ENCODE measurements at places on chromosomes 6 and 20.

GRCh38 chr20:63006540-63007359, at the start of gene BHLHE23:
Gene BHLHE23 (minus strand): TSS chr20:63006964. CDS start chr20:63006774, 190 bp downstream.
- DNase-seq, result no peak

DNA sequence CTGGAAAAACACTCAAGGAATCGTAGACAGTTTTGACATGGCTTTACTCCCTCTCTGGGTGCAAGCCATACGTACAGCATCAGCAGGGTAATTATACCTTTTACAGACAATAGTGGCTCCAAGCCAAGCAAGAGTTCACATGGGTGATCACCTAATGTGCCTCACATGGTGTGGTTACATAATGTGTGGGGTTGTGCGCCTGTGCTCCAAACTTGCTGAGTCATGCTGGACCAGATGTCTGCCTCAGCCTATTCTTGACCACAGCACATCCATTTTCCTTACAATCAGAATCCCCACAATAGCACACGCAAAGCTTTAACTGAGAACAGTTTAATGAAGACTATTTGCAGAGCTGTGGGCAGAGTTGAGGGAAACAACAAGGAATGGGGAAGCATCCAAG, 74.5 kb downstream of the ALDH8A1 start:
- DNase-seq, result peak; percentile 15

GRCh38 chr6:35079311-35080000, 61.7 kb downstream of the TCP11 start:
- DNase-seq, result no peak

DNA sequence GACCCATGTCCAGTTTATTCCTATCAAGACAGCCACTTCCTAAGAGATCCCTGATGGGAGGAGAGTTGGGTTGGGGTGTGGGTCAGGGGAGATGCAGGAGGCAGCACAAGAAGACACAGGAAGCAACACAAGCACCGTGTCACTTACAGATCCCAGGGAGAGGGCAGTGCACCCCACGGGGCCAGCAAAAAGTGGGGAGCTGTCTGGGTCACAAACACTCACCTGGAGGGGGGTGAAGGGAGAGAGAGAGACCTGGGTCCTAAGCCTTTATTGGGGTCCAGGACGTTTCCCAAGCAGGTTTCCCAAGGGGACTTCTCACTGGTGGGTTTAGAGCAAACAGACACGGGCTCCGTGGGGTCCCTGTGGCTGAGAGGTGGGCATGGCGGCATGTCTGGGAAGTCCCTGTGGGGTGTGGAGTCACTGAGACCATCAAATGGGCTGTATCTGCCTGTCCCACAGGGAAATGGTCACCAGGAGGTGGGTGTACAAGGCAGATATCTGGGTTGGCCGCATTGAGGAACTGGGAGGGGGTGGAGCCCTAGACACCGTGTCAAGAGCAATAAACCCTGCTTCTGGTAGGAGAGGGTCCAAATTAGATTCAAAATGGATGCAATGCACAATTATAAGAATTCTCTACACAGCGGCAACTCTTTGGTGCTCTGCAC, 1.6 kb upstream of the CD93 start:
- peak; percentile 87 for DNase-seq

GRCh38 chr6:111260570-111261298, 173.4 kb downstream of the SLC16A10 start:
- peak; percentile 31 for DNase-seq

GRCh38 chr20:41248368-41249024, 69.0 kb downstream of the ZHX3 start:
- DNase-seq, result no peak

GRCh38 chr6:68730291-68731054, 95.4 kb downstream of the ADGRB3 start:
- no peak for DNase-seq

DNA sequence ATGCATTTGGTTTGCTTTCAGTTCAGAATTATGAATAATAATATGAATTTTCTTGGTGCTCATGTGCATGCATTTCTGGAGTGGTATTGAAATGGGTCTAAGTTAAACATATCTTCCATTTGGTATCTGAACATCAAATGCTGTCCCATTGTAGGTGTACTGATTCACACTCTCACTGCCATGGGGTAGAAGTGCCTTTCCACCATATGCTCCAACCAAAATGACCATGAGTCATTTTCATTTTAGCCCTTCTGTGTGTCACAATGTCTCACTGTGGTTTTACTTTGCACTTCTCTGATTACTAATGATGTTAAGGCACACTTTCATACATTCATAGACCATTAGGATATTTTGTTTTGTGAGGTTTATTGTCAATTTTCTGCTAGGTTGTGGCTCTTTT, 211.9 kb downstream of the HAO1 start:
- no peak for DNase-seq

GRCh38 chr6:63730311-63730710, 94.7 kb downstream of the PHF3 start:
- no peak for DNase-seq

DNA sequence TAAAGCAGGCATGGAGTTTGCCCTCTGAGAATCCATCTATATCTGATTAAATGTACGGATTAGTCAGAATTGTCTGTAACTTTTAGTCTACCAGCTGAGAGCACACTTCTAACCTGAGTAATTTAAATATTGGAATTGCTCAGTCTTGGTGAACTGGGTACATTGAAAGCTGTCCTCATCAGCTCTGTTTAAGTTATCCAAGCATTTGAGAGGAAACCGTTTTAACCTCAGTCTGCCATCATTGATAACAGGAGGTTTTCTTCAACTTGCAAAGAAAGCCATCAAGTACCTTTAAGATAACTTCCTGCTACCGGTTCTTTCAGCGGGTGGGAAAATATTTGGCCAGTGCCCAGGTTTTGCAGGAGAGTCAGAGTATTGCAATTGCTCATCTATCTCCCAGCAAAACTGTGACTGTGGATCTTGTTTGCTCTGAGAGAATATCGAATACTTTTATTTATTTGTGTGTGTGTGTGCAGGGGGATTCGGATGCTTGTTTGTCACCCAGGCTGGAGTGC, 31.1 kb upstream of the F13A1 start:
- no peak for DNase-seq

GRCh38 chr6:34045771-34046170, 100.1 kb downstream of the GRM4 start:
- no peak for DNase-seq

GRCh38 chr20:37202267-37202943, 23.1 kb upstream of the MROH8 start:
- DNase-seq, result peak; percentile 69

DNA sequence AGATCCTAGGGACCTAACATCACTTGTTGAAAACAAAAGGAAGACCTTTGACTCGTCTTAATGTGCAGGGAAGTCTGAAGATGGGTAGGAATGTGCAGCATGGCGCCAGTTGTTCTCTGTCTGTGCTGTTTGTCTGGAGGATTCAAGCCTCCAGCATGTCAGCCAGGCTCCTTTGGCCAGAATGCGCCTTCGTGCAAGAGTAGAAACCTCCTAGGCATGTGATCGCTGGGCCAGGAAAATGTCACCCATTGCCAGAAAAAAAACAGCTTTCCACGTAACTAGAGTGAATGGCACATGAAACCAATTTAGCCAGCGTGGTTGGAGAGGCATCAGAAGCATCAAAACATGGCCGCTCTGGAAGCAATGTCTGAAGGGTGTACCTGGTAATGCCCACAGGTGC, 132.7 kb downstream of the EDN1 start:
- no peak for DNase-seq

DNA sequence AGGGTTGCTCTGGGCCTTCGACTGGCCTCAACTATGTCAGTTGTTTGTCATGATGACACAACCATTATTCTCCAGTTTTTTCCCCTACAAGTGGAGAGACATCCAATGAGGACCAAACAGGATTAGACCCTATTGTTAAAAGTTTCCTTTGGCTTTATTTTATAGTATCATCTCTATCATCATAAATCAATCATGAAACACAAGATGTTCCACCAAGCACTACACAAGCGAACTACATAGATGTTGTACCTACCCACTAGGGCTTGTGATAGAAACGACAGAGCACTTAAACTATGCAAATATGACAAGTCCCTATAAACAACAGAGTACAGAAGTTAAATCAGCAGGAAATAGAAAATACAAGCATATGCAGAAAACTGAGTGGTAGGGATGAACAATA, 422.5 kb upstream of the MARCKS start:
- DNase-seq, result no peak

- DNase-seq, result no peak
Observed at GRCh38 chr20:51495921-51496545, 46.5 kb downstream of the NFATC2 start.

DNA sequence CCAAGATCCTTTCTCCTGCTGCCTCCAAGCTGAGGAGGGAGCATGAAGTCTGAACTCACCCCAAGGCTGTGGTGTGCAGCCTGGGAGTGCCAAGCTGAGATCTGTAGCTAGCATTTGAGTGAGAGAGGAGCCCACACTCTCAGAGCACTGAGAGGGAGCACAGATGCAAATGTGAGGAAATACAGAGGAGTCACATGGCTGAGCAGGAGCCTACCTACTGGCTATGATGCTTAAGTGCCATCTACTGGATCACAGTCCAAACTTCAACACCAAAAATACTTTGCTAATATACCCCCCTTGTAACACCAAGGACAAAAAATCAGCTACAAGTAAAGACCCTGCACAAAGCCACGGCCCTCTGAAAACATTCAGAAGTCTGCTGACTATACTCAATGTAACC, 94.4 kb upstream of the IMPG1 start:
- DNase-seq, result no peak

GRCh38 chr6:18530201-18530600, 143.1 kb downstream of the RNF144B start:
- no peak for DNase-seq

DNA sequence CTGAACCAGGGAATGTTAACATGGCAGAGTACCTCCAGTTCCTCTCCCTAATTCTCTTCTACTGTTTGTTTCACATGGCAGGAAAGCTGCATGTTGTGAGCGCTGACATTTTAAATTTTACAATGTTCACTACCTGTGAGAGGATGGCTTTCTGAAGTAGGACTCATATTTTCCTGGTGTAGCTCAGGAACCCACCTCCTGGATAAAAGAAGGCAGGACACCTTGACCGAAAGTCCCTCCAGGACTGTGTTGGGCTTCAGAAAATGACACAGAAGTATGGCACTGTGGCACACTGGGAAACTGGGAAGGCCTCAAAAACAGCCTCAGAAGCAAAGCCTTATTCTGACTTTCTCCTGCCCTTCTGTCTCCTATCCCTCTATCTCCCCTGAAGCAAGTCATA, 33.3 kb downstream of the PTPRK start:
- no peak for DNase-seq

DNA sequence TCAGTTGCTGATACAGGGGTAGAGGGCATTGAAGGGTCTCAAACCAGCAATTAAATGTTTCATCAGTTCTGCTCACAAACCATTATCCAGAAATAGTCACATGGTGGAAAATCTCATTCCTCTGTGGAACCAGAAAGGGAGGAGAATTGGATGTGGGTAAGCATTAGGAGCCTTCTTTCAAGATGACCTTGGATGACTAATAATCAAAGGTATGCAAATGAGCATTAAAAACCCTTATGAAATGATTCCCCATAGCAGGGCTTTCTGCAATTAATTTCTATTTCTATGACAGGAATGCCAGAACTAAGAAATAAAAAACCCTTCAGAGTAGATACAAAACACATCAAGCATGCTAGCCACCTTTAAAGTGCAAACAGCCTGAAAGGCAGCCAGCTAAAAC, 37.4 kb upstream of the HCRTR2 start:
- no peak for DNase-seq

DNA sequence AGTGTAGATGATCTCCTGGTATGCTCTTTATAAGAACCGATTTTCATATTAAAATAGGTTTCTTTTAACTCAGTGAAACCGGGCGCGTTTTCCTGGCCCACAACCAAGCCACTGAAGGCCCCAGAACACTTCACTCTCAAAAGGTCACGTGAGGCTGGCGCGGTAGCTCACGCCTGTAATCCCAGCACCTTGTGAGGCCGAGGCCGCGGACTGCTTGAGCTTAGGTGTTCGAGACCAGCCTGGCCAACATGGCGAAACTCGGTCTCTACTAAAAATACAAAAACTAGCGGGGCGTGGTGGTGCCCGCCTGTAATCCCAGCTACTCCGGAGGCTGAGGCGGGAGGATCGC, 402 bp upstream of the TAF8 start:
- DNase-seq, result peak; percentile 71
